Activated T-cell treated with anti-CD3 and anti-CD28 coated beads for 4 hours (primary cell): ENCODE measurements at places on chromosomes 1 and 21.

GRCh38 chr1:3702528-3702927 is 49.7 kb upstream of the CCDC27 start:
- no peak for DNase-seq

- no peak for DNase-seq
These were observed 14.5 kb downstream of the NT5C1A start for GRCh38 chr1:39657402-39657801.

GRCh38 chr1:203302894-203303293 is 2.4 kb upstream of the BTG2 start:
- DNase-seq = no peak

DNA sequence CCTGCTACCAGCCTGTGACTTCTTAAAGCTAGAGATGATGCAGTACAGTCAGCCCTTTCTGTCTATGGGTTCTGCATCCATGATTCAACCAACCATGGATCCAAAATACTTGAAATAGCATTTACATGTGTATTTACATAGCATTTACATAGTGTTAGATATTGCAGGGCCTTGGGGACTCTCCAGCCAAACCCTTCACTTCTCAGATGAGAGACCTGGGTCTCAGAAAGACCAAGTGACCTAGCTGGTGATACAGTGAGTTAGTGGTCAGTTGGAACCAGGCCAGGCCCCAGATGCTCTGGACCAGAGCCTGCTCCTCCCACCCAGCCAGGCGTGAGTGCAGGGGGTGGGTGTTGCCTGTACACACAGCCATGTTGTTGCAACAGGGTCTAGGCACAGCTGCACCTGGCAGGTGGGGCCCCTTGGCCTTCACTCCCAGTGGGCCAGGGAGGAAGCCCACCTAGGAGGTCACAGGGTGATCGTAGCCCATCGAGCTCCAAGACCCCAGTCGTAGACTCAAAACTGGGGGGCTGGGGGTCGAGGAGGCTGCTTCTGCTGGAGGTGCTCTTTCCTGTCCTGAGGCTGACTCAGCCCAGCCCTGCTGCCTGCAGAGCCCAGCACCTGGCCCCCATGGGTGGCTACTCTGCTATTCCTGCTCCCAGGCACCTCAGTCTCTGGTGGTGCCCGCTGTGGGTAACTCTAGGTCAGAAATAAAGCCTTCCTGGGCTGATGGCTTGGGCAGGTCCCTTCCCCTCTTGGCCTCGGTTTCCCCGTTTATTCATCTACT is 7.7 kb downstream of the TMEM61 start:
- DNase-seq = no peak

GRCh38 chr1:160429125-160429561 is 28.8 kb downstream of the VANGL2 start:
- DNase-seq = no peak

DNA sequence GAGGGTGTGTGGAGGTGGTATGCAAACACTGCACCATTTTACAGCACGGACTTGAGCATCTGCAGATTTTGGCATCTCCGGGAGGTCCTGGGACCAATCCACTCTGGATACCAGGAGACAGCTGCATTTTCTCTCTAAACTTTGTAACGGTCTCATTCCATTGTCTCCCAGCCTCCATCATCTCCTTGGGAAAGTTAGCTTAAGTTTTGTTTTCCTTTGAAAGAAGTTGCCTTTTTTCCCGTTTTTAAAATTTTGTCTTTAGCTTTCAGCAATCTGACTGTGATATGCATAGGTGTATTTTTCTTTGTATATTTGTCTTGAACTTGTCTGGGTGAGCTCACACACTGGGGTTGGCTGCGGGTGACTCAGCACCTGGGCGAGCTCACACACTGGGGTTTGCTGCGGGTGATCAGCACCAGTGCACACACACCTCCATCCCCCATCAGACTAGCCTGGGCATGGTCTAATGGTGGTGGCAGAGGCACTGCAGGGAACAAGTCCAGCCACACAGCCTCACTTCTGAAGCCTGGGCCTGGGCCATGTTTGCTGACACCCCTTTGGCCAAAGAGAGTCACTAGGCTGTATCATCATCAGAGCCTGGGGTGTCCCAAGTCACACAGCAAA is 32.1 kb upstream of the COL18A1 start:
- no peak for DNase-seq

DNA sequence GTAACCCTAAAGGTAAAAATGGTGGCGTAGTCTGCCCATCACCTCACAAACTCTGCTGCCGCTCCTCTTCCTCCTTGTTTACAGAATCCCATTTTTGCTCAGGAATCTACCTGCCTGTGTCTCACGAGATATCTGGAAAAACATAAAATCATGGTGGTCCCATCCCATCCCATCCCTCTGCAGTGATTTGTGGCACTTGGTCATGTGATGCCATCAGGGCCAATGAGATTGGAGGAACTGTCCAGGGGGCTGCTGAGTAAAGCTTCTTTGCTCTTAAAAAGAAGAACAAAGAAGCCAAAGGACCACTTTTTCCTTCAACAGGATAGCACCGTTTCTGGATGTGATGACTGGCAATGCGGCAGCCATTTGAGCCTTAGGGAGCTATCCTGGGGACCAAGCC is 33.0 kb upstream of the CLDN14 start:
- no peak for DNase-seq

DNA sequence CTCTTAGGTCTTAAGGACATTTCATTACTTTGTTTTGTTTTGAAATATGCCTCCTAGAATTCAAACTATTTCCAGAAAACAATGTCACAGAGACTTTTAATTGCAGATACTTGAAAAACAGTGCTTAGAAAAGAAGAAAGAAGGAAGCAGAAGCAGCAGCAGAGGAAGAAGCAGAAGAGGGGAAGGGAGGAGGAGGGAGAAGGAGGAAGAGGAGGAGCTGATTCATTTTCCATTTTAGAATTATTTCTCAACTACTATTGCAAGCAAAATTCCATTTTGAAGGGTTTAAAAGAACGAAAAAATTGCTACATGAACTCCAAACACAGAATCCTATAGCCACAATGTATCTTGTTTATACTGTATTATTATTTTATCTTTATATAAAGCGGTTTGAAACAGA is 13.9 kb downstream of the RC3H1 start:
- DNase-seq = no peak

GRCh38 chr1:194277927-194278326 is 1091.5 kb upstream of the B3GALT2 start:
- no peak for DNase-seq

DNA sequence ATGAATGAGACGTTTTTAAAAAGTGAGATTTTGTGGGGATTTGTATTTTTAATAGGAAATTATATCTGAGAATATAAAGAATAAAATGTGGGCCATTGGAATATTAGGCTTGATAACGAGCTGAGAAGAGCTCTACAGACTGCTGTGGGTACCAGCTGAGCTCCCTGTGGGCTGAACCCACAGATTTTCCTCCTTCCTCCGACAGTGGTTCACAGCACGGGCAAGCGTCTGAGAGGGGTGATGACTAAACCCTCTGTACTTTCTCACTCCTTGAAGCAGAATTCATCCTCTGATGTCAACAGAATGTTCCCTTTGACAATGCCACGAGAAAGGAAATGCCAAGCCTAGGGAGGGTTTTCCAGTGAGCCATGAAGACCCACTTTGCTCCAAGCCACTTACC is 102.7 kb upstream of the AJAP1 start:
- DNase-seq = no peak

- DNase-seq = no peak
These were observed 9.3 kb downstream of the PCSK9 start for GRCh38 chr1:55048453-55049270.

DNA sequence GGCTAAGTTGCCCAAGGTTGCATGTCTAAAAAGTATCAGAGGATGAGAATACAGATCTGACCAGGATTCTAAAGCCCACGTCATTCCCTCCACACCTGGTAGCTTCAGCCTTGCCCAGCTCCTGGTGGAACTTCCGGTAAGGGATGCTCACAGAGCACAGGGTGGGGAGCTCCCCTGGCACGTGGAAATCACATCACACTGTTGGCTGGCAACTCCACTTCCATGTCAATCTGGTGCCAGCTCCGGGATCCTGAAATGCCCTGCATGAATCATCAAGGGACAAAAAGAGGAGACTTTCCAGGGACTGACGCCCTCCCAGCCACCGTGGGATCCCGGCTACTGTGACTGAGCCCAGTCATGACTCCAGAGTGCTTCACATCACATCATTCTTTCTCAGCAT is 12.4 kb upstream of the BCAR3 start:
- DNase-seq = no peak

DNA sequence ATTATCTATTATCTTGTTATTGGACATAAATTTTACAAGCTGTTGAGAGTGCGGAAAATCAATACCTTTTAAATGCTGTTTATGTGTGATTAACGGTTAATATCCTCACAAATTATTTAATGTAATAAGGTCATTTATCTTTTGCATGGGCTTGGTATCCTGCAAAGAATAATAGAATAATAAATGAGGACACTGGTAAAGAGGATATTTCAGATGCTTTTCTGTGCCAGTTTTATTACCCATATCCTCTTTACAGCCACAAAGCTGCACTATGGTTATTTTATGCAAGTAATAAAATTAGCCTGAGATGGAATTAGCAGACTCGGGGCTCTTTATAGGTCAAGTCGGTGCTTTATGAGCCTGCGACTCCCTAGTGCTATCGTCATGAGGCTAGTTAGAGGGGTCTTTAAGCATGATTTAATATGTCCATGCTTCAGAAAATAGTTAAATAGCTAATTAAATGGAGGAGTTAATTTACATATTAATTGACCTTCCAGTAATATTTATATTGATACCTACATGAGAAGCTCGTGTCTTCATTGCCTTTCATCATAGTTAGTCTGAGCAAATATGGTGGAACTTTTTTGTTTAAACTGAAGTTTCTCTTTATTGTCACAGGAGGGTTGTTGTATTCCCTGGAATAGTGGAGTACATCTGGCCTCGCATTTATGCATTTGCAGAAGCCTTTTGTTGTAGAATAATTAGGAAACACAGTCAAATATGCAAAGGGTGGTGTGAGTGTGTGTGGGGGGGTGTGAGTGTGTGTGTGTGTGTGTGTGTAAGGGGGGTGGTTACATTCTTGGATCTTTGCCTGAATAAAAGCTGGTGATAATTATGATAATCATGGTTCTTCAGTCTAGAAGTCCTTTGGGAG is 120.3 kb downstream of the ATG4C start:
- no peak for DNase-seq

DNA sequence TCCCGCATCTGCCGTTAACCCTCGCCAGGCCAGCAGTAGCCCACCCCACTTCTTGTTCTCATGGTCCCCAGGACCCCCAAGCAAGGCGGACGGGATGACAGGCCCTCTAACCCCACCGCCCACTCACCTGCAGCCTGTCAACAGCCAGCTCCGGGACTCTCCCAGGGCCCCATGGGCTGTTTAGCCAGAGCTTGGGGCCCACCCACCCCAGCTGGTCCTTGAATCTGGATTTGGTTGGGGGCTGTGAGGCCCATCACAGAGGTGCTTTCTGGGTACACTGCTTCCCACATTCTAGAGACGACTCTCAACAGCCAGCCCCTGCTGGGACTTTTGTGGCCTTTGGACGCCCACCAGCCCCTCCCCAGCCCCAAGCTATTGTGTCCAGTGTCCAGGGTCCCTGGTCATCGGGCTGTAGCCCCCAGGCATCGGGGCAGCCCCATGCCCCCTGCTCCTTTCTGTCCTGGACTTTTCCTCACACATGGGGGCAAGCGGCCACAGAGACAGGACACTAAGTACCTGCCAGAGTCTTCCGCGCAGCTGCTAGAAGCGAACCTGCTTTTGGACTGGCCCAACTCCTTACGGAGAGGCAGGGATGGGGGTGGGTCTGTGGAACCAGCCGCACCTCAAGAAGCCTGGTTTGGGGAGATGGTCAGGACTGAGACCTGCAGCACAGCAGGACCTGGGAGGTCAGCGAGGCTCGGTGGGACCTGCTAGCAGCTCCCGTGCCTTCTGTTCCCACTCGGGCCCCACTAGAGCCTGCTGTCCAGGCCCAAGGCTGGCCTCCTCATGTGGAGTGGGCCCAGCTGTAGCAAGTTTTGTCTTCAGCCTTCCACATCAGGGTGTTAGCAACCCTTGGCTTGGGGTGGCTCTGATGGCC is 208.1 kb upstream of the VAMP3 start:
- no peak for DNase-seq
